Lower lobe of right lung (tissue), 2 donors: ENCODE measurements at places on chromosomes 5 and 9. TPM values are rescaled to one million over a fixed set of nuclear protein-coding genes. Genes with fewer than 3 reads are reported as not detected.

DNA sequence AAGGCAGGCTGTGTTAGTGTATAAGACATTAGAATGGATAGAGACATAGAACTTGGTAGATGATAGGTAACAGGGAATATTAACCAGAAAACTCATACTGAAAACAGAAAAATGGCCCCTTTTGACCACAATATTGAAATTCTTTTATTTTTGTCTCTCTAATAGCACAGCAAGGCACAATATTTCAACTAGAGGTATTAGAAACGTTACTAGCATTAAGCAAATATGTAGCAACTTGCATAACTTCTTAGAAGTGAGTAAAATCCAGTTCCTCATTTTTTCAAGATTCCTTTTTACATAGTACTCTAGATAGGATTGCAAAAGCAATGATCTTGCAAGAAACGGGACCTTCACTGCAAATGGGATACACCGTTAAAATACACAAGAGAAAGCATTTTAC lies 102.7 kb upstream of the VCAN start:
- no peaks in the 10 kb centered on the region for H3K27me3 ChIP-seq
- no peak overlapping the region for H3K4me3 ChIP-seq
- peaks cover 5% of the 10 kb centered on the region for H3K4me1 ChIP-seq
- H3K36me3 ChIP-seq, result no peaks in the 10 kb centered on the region

DNA sequence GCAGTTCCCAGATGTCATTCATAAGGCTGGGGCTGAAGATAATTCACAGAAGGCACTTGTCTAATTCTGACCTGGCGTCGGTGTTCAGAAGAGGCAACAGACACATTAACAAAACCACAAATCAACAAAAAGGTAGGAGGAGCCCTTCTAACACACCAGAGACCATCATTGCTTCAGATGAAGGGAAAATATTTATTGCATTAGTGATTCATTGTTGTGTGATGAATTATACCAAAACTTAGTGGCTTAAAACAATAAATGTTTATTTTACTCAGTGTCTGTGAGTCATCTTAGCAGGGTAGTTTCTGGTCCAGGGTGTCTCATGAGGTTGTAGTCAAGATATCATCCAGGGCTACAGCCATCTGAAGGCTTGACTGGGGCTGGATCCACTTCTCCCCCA lies 91.3 kb upstream of the KIF2A start:
- no peak overlapping the region for H3K27ac ChIP-seq
- DNase-seq, result no peak
- H3K4me3 ChIP-seq, result no peak overlapping the region
- H3K36me3 ChIP-seq, result no peaks in the 10 kb centered on the region
- no peaks in the 10 kb centered on the region for H3K27me3 ChIP-seq

DNA sequence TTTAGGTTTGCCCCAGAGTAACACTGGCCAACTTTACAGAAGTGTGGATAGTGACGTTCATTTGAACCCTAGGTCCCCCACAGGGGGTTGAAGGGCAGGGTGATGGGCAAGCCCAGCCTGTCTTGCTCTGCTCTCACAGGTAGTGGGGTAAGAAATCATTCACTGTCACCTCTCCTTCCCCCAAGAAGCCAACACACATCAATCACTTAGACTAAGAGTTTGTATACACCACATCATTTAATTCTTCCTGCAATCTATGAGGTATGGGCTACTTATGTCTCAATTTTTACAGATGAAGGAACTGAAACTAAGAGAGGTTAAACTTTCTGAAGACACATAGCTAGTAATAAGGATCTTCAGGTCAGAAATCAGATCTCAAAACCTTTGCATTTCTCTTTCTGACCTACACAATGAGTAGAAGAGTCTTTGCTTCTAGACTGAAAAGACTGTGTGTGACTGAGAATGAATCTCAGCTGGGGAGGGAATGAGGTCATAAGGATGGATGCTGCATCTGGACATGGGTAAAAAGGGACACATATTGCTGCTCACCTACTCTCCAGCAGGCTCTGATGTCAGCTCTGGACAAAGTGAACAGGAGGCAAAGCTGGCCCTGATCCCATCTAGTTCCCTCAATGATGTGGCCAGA lies 81.0 kb upstream of the EQTN start:
- peaks cover 16% of the 10 kb centered on the region for H3K4me1 ChIP-seq

DNA sequence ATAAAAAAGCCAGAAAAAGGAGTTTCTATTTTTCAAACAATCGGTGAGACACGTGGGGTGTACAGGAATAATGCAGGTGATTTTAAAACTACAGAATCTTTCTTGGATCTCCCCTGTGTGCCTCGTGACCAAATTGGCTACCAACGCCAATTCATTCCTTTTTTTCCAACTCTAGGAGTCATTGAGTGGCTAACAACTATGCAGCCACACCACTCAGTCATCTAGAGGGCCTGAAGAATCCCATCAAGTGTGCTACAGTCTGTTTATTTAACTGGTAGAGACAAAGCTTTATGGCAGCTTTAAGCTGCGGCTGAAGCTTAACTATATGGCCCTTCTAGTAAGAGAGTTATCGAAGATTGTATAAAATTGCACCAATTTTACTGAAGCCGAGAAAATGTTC lies 113.1 kb upstream of the NIPBL start:
- no peaks in the 10 kb centered on the region for H3K27me3 ChIP-seq
- no peak overlapping the region for H3K4me3 ChIP-seq
- DNase-seq, result no peak
- H3K27ac ChIP-seq, result no peak overlapping the region
- peaks cover 5% of the 10 kb centered on the region for H3K4me1 ChIP-seq
- H3K36me3 ChIP-seq, result no peaks in the 10 kb centered on the region

DNA sequence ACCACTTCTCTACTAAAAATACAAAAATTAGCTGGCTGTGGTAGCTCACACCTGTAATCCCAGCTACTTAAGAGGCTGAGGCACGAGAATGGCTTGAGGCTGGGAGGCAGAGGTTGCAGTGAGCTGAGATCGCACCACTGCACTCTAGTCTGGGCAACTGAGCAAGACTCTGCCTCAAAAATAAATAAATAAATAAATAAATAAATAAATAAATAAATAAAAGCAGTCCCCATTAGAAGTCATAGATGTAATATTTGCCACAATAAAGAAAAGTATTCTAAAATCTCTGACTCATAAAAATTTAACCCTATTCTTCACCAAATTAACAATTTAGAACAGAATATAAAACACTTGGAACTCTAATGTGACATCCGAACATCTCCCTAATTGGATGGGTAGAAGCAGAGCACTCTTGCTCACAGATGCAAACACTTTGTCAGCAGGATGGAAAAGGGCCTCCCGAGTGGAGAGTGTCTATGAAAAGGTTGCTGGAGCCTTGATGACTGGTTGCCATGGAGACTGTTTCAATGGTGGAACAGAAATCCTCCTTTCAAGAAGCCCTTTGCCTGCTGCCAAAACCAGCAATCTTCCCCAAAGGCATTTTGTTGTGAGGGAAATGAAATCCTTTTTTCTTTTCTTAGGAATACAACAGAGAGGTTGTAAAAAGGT lies 38.9 kb upstream of the TRAF1 start:
- H3K4me3 ChIP-seq, result no peak overlapping the region
- no peak for DNase-seq
- no peaks in the 10 kb centered on the region for H3K27me3 ChIP-seq
- no peaks in the 10 kb centered on the region for H3K4me1 ChIP-seq

GRCh38 chr9:7454624-7455023 lies 345.0 kb downstream of the DMAC1 start:
- no peaks in the 10 kb centered on the region for H3K27me3 ChIP-seq
- H3K4me1 ChIP-seq, result no peaks in the 10 kb centered on the region
- no peak overlapping the region for H3K4me3 ChIP-seq
- no peak overlapping the region for H3K27ac ChIP-seq
- no peak for DNase-seq
- no peaks in the 10 kb centered on the region for H3K36me3 ChIP-seq

Gene GMCL2
- not detected for total RNA-seq

DNA sequence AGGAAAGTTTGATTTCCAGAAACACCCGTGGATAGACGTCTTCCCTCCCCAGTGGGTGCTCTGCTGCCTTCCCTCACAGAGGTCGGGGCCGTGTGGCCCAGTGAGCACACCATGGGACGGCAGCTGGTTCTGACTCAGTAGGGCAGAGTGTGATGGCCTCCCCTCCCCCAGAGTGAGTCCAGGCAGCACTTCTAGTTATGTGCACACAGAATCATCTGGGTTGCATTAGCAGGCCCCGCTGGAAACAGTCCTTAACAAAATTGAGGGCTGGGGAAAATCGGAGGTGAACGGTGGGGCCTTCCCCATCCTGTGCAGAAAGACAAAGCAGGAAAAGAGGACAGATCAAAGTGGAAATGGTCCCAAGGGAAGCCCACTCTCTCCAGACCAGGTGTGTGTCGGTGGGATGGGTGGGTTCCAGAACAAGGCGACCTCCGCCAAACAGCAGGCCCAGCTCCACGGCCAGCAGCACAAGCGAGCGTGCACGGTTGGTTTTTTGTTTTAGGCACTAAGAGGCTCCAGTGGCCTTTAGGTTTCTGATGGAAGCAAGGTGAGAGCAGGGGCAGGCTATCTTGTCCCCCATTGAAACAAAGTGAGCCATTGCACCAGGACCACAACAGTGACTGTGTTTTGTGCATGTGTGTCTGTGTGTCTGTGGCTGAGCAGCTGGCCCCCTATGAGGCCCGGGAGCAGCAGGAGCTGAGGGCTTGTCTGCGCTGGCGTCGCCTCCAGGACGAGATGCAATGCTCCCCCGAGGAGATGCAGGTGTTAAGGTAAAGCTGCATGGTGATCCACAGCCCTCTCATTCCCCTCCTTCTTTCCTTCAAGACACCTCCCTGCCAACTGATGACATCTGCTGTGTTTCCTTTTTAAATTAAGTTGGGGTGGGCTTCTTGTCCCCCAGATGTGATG lies 201.5 kb downstream of the AOPEP start:
- H3K4me1 ChIP-seq, result peaks cover 30% of the 10 kb centered on the region
- no peaks in the 10 kb centered on the region for H3K36me3 ChIP-seq
- DNase-seq, result no peak
- no peak overlapping the region for H3K4me3 ChIP-seq
- no peaks in the 10 kb centered on the region for H3K27me3 ChIP-seq

DNA sequence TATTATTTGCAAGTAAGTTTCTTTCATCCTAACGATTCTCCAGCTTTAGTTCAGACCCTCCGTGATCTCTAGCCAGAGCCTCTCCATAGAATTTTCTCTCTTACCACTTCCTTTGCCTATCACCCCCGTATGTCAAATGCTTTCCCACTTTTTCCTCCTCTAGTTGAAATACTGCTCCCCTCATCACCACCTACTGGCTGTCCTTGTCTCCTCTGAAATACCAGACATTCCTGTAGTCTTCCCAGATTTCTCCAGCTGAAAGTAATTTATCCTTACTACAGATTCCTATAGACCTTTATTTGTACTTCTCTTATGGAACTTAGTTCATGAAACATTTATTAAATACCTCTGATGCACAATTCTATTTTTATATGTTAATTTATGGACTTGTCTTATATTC lies 36.0 kb upstream of the GLIPR2 start:
- H3K4me3 ChIP-seq, result no peak overlapping the region
- H3K27me3 ChIP-seq, result no peaks in the 10 kb centered on the region
- peaks cover 9% of the 10 kb centered on the region for H3K4me1 ChIP-seq

Gene PCDHB6
- 0.41 TPM for total RNA-seq

DNA sequence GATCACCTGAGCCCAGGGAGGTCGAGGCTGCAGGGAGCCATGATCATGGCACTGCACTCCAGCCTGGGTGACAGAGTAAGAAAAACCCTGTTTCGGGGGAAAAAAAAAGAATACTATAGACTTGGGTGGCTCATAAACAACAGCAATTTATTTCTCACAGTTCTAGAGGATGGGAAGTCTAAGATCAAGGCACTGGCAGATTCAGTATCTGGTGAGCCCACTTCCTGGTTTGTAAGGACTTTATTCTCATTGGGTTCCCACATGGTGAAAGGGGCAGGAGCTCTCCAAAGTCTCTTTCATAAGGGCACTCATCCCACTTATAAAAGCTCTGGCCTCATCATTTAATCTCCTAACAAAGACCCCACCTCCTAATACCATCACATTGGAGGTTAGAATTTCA lies 8.7 kb downstream of the HINT1 start:
- peaks cover 33% of the 10 kb centered on the region for H3K36me3 ChIP-seq
- H3K27ac ChIP-seq, result no peak overlapping the region
- H3K4me3 ChIP-seq, result no peak overlapping the region
- H3K27me3 ChIP-seq, result no peaks in the 10 kb centered on the region

Gene FAM81B
- 7.6 TPM for total RNA-seq

DNA sequence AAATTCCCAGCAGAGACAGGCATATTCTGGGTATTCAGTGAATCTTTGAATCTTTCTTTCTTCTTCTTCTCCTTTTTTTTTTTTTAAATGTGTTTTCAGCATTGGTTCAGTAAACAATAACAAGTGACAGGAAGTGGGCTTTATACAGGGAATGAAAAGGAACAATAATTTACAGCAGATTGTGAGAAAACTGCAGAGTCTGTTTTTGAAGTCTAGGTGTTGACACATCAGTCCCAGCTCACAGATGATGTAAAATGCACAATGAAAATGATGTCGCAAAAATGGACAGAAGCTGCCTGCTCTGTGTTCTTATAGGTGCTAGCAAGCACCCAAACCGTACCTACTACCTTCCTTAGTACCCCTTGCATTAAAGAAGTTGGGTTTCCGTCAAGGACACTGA lies 38.8 kb downstream of the TNC start:
- no peaks in the 10 kb centered on the region for H3K4me1 ChIP-seq
- DNase-seq, result no peak
- H3K27ac ChIP-seq, result no peak overlapping the region
- no peak overlapping the region for H3K4me3 ChIP-seq

GRCh38 chr5:97119007-97119390 lies 23.4 kb downstream of the LIX1 start:
- no peak for DNase-seq
- no peak overlapping the region for H3K4me3 ChIP-seq
- H3K27ac ChIP-seq, result no peak overlapping the region
- H3K36me3 ChIP-seq, result no peaks in the 10 kb centered on the region

Gene CORO2A
- total RNA-seq, result 26.1 TPM

- no peak overlapping the region for H3K4me3 ChIP-seq
- peak overlapping the region; percentile 25 for H3K27ac ChIP-seq
- peaks cover 11% of the 10 kb centered on the region for H3K4me1 ChIP-seq
- H3K36me3 ChIP-seq, result peaks cover 63% of the 10 kb centered on the region
Measured at GRCh38 chr9:2053883-2054845, 39.0 kb downstream of the SMARCA2 start.

Gene TMC1
- total RNA-seq, result not detected

- H3K27me3 ChIP-seq, result no peaks in the 10 kb centered on the region
- H3K4me1 ChIP-seq, result no peaks in the 10 kb centered on the region
- no peaks in the 10 kb centered on the region for H3K36me3 ChIP-seq
- no peak overlapping the region for H3K27ac ChIP-seq
- no peak overlapping the region for H3K4me3 ChIP-seq
Measured at GRCh38 chr5:93206203-93206602, 374.8 kb downstream of the NR2F1-AS1 start.
